ENCODE measurements at places on chromosomes 11 and 22.

- DNase-seq, result peak; percentile 45
These were observed 105.1 kb downstream of the HIPK3 start for GRCh38 chr11:33362051-33362910.

GRCh38 chr22:17964643-17965042, 59.7 kb downstream of the MICAL3 start:
- no peak for DNase-seq

GRCh38 chr11:67417425-67417824, 1.9 kb downstream of the CARNS1 start:
- no peak for DNase-seq

- peak; percentile 24 for DNase-seq
These were observed 8.6 kb downstream of the C11orf91 start for GRCh38 chr11:33692013-33692504.

DNA sequence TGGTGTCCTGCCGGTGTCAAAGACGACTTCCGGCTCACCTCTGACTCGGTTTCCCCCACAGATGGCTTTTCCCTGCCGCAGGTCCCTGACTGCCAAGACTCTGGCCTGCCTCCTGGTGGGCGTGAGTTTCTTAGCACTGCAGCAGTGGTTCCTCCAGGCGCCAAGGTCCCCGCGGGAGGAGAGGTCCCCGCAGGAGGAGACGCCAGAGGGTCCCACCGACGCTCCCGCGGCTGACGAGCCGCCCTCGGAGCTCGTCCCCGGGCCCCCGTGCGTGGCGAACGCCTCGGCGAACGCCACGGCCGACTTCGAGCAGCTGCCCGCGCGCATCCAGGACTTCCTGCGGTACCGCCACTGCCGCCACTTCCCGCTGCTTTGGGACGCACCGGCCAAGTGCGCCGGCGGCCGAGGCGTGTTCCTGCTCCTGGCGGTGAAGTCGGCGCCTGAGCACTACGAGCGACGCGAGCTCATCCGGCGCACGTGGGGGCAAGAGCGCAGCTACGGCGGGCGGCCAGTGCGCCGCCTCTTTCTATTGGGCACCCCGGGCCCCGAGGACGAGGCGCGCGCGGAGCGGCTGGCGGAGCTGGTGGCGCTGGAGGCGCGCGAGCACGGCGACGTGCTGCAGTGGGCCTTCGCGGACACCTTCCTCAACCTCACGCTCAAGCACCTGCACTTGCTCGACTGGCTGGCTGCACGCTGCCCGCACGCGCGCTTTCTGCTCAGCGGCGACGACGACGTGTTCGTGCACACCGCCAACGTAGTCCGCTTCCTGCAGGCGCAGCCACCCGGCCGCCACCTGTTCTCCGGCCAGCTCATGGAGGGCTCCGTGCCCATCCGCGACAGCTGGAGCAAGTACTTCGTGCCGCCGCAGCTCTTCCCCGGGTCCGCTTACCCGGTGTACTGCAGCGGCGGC, 5.5 kb downstream of the B3GNT6 start:
- peak; percentile 26 for DNase-seq

GRCh38 chr11:12128301-12128751, 17.9 kb downstream of the MICAL2 start:
- no peak for DNase-seq

DNA sequence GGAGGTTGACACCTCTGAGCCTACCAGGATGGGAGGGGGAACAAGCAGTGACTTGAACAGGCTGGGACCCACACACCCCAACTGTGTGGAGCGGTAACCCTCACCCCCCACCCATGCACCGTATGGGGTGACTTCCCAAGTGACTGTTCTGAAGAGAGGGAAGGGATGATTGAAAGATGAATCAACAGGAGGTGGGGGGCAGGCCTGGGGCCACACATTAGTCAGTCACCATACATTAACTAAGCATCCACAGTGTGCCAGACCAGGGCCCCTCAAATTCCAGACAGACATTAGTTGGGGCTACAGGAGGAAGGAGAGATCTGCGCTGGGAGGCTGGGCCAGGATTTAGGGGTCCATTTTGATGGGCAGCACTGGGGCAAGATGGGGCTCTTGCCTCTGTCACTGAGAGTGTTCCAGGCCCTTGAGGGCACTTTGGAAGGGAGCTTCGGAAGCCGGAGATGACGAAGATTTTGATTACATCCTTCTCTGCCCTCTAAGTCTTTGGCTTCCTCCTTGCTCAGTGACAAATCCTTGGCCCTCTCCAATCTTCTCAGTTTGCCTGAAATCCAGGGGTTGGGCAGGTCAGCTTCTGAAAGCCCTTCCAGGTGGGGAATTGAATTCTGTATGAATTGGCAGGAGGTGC, 966 bp downstream of the SMTN start:
- no peak for DNase-seq

All from inflammatory macrophage treated with lipopolysaccharide for 4 hours (primary cell).